ENCODE measurements at places on chromosomes 1 and 21.
A peak's percentile ranks its signal among the peaks of the same experiment; 100 is the strongest.

DNA sequence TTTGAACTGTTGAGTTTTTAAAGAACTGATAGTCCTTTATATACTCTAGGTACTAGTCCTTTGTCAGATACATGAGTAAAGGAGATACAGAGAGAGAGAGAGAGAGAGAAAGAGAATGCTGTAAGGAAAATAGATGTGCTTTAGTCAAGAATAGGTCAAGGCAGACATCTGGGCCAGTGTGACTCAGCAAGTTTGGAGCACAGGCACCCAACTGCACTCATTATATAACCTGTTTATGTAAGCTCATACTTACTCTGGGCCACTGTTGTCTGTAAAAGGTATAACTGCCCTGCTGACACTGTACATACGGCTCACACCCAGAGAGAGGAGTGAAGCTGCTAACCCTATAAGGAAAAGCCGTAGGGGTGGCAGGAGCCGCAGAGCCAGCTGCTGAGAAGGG lies 32.2 kb upstream of the AKT3 start:
- DNase-seq = no peak

DNA sequence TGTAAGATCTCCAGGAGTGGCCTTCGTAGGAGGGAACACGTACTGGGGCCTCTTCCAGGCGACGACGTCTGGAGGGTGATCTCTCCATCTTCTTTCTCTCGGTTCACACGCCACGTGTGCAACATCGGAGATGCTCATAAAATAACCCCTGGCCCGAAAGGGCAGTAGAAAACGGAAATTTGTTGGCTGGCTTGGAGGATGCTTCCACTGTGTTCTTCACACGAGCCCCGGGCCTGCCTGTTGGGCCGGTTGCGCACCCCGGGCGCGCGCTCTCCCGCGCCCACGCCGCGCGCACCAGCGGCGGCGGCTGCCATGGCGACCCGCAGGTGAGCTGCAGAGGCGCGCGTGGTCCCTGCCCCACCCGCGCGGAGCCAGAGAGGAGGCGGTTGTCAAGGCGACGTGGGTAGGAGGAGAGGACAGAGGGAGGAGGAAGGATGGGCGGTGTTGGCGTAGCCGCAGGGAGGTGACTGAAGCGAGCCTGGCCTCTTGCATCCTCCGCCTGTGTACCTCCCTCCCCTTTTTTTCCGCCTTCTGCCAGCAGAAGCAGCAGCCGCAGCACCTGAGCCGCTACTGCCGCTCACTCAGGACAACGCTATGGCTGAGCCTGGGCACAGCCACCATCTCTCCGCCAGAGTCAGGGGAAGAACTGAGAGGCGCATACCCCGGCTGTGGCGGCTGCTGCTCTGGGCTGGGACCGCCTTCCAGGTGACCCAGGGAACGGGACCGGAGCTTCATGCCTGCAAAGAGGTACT lies at the start of gene ELAPOR1:
ELAPOR1 (plus strand) TSS at position 526 of the 752 bp plus-strand sequence; CDS start at position 595, 69 bp downstream.
- DNase-seq = peak; percentile 51

GRCh38 chr21:27021801-27022200 lies 54.9 kb upstream of the ADAMTS5 start:
- DNase-seq = no peak

DNA sequence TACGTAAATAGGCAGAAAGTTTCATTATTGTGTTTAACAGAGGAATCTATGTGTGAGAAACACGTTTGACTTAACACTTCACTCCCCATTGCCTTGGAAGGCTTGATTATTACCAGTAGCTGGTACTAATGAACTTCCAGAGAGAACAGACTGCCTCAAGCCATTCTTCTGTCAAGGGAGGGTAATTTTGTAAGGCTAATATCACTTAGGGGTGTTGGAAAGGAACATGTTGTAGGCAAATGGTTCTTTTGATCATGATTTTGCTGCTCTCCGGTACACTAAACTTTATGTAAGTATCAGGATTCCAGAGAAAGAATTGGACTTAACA lies 1.8 kb downstream of the LAMC1 start:
- no peak for DNase-seq

DNA sequence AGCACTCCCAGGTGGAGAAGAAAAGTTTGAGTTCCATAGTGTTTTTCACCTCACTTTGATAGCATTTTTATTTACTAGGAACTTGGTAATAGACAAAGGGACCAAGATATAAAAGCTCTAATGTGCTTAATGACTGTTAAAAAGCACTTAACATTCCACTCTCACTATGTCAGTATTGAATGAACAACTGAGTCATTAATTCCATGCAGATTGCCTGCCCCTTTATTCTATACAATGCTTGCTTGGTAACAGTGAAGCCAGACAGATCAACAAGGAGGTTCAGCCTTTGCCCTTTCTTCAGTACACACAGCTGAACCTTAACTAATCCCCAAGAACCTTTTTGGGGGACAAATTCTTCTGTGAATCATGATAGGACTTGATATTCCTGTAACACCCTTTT lies 425.5 kb downstream of the NUF2 start:
- no peak for DNase-seq

DNA sequence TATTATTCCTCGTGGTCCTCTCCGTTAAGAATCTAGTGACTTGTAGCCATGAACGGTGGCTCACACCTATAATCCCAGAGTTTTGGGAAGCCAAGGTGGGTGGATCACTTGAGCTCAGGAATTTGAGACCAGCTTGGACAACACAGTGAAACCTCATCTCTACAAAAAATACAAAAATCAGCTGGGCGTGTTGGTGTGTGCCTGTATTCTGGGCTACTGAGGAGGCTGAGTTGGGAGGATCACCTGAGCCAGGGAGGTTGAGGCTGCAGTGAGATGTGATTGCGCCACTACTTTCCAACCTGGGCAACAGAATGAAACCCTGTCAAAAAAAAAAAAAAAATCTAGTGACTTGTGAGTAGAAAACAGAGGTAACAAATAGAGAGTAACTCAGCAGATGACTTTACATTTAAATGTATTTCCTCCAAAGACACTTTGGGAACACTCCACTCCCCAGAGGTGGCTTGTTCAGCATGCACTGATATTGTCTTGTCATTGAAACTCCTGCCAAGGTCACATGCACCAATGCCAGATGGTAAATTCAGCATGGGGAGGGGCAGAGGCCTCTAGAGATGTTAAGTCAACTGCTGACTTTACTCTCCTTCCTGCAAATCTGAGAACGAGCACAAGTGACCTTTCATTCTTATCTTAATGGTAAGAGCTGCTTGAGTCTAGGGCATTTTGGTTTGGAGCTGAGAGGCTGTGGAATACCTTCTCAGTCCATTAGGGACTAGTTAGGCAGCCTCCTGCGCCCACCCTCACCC lies 24.9 kb downstream of the CCDC185 start:
- DNase-seq = no peak

DNA sequence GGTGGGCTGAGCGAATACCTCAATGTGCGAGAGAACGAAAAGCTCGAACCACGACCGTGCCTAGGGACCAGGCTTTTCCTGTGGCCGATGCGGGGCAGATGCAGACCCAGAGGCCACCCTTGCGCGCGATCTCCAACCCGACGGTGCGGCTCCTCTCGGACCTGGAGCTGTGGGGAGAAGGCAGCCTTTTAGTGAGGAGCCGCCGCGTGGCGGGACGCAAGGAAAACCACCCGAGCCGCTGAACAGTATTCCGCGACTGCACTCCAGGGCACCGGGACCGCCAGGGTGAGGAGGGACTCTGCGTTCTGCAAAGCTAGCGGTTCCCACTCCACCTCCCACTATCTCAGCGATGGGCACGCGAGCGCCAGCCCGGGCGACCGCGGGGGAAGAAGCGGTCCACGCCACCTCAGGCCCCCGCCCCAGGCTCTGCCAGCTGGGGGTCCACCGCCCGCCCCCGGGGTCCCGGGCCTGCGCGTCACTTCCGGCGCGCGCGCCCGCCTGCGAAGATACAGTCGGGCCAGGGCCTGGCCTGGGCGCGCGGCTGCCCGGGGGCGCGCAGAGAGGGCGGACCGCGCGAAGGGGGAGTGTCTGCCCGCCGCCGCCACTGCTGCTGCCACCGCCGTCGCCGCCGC lies 66.5 kb upstream of the PRKACB start:
- peak; percentile 45 for DNase-seq

GRCh38 chr1:17587693-17588047 lies 48.2 kb downstream of the ARHGEF10L start:
- DNase-seq = no peak

DNA sequence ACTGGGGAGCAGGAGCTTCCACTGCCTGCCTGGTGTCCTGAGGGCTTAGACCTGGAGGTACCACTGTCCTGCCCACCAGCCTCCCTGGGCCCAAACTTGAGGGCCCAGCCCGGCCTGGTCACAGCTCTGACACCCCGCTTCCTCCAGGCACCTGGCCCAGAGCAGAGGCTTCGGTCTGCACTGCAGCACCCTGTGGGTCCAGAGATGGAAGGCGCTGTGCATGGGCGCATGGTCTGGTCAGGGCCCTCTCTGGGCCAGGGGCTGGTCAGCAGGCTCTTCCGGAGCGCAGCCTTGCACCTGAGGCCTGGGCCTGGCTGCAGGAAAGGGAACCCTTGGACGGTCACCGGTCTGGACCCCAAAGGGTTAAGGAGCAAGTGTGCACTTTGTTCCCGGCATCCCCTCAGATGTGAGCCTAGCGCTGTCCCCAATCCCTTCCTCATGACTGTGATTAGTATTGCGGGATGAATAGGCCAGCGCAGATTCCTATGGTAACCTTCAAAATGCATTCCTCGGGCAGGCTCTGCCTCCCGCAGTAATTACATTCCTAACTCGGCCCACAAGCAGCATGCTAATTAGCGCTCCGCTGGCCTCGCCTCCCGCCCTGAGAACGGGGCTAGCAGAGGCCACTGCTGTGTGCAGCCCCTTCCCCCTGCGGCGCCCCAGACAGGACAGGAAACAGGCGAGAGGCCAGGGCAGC lies 36.3 kb downstream of the PRDM16 start:
- DNase-seq = no peak

- DNase-seq = no peak
These were observed 528.5 kb downstream of the MATN1 start for GRCh38 chr1:30194741-30195423.

- DNase-seq = no peak
These were observed 3.2 kb upstream of the CELSR2 start for GRCh38 chr1:109246141-109246551.

- DNase-seq = no peak
These were observed 470 bp upstream of the MTMR11 start for GRCh38 chr1:149936992-149937705.

- no peak for DNase-seq
These were observed 531.1 kb upstream of the ADAMTS5 start for GRCh38 chr21:27498025-27498424.

GRCh38 chr1:111709986-111710385 lies 29.2 kb downstream of the INKA2 start:
- DNase-seq = no peak

DNA sequence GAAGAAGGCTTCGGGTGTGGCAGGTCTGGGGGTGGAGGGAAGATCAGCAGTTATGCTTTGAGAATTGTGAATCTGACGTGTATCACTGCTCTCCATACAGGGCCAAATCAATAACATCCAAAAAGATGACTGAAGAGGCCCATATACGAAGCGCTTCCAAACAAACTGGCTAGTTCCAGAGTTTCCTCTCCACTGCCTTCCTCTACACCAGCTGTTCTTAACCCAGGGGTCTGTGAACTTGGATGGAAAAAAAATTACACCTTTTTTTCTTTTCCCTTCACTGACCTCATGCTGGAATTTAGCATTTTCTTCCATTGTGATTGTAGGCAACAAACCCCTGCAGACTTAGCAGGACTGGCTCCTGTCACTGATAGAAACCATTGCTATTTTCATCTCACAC lies 77.1 kb upstream of the NBL1 start:
- no peak for DNase-seq

DNA sequence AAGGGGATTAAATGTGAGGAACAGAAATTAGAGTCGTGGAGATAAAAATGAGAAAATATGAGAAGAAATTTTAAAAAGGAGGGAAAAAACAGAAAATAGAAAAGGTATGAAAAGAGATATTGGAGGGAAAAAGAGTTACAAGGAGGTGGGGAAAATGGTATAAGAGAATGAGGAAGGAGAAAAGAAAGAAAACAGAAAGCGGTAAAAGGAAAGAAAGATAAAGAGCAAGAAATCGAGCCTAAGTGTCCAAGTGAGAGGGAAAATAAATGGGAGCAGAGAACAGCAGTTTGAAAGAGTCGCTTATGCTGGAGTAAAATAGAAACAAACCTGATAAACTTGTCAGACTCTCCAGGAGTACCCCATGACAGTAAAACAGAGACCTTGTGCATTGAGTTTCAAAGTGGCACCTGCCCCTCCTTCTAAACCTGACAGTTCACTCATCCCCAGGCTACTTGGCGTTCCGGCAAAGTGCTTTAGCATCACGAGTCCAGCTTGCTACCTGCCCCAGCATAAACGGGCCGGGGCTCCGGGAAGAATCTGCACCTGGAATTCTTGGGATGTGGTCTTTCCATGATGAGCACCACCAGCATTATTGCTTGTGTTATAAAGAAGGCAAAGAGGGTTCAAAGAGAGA lies 585 bp downstream of the NEGR1 start:
- no peak for DNase-seq

DNA sequence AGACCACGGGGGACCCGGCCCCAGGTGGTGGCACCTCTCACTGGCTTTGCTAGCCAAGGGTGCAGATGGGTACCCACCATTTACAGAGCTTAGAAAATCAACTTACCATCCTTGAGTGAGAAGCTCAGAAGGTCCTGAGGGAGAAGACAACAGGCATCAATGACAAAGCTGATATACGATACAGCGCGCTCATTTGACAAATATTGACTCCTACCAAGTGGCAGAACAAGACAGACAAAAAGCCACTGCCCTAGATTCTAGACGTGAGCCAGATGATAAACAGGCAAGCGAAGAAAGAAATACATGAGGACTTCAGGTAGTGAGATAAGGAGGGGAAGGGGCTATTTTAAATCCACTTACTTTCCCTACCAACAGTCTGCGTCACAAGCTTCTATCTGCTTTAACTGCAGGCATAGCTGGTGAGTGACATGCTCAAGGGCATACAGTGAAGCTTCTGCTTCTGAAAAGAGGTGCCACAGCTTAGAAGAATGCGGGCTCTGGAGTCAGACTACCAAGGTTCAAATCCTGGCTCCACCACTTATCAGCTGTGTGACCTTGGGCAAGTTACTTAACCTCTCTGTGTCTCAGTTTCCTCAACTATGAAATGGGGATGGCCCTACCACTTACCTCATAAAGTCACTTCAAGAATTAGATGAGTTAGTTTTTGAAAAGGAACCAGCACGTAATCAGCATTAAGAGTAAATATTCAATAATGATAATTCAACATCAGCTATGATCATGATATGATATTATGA lies 29.1 kb downstream of the TMCO4 start:
- no peak for DNase-seq

GRCh38 chr1:229508823-229509337 lies 739 bp upstream of the NUP133 start:
- no peak for DNase-seq

GRCh38 chr1:159889821-159890252 lies 10.1 kb downstream of the CFAP45 start:
- no peak for DNase-seq

- DNase-seq = no peak
These were observed 43.3 kb downstream of the NID1 start for GRCh38 chr1:236021424-236022135.

GRCh38 chr1:214370615-214371014 lies 89.7 kb downstream of the SMYD2 start:
- no peak for DNase-seq

GRCh38 chr1:7405844-7406500 lies 365.1 kb upstream of the VAMP3 start:
- DNase-seq = no peak

- no peak for DNase-seq
These were observed 809.9 kb upstream of the RGS18 start for GRCh38 chr1:191348328-191348727.

- no peak for DNase-seq
These were observed 19.4 kb downstream of the AGRN start for GRCh38 chr1:1039145-1039910.

Data from activated CD8-positive, alpha-beta memory T cell treated with anti-CD3 and anti-CD28 coated beads for 48 hours (primary cell).